RPMI8226 (cell line): ENCODE measurements at places on chromosomes 1 and 21.
A peak's percentile ranks its signal among the peaks of the same experiment; 100 is the strongest.

DNA sequence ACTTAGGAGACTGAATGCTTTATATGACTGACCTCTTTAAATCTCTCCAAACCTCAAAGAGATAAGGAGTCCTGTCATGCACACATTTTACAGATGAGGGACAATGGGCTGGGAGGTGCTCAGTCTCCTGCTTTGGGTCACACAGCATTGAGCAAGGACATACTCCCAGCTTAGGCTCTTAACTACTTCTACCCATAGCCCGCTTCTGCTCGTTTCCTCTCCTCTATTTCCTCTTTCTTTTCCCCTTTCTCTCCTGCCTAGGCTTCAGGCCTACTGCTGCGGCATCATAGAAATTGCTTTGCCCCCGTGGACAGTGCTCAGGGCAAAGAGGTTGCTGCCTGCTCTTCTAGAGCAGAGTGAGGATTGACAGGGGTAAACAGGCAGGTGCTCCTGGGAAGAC lies 12.4 kb upstream of the ZNF691 start:
- no peak for DNase-seq

DNA sequence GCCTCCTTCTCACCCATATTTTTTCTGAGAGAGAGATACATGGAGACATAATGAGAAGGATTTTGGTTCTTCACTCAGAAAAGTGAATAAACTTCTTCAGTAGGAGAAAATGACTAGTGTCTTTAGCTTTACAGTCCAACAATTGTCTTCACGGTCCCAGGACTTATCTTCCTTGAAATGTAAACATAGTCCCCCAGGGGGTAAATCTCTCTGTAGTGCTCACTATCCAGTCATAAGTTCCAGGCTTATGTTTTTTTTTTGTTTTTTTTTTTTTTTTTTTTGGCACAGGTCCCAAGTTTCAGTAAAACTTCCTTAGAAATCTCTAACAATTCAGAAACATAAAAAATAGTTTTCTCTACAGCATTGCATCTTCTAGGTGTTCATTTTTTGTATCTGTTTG lies 890.2 kb upstream of the B3GALT2 start:
- no peak for DNase-seq

DNA sequence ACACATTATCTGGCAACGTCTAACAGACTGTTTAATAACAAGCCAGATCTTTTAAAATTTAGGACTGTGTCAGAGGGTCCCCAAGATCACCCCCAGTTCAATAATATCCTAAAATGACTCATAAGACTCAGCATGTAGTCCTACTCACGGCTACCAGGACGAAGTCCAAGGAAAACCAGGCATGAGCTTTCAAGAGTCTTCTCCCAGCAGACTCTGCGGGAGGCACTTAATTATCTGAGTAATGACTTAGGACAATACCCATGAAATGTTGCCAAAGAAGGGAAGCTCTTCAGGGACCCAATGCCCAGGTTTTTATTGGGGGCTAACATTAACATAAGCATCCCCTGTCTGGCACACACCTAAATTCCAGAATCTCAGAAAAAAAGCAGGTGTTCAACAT lies 7.0 kb downstream of the HFM1 start:
- no peak for DNase-seq

GRCh38 chr1:8844501-8845006 lies 27.1 kb upstream of the RERE start:
- DNase-seq: peak; percentile 58

DNA sequence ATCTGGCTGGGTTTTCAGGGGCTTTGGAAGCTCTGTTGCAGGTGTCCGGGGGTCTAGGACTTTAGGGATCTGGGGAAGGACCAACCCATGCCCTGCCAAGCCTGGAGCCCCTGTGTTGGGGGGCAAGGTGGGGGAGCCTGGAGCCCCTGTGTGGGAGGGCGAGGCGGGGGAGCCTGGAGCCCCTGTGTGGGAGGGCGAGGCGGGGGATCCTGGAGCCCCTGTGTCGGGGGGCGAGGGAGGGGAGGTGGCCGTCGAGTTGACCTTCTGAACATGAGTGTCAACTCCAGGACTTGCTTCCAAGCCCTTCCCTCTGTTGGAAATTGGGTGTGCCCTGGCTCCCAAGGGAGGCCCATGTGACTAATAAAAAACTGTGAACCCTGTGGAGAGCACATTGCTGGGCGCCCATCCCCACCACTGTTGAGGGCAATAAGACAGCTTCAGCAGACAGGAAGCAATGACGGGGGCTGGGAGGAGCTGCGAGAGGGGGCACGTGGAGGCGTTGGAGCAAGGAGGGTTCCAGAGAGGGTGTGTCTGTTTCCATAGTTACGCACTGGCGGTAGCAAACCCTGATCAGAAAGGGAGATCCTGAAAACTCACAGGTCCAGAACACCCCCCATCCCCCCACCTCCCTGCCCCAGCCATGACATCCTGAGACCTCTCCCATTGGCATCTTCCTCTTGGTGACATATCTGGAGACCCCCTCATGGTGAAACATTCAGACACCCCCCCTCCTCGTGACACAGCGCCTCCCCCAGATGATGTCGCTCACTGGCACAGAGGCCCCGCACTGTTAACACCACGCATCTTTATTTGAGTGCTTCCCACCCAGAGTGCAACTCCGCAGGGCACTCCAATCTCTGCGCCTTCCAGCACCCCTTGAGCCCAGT lies 8.4 kb downstream of the MYBPH start:
- DNase-seq: peak; percentile 24

GRCh38 chr1:9680091-9680490 lies 28.6 kb downstream of the PIK3CD start:
- no peak for DNase-seq

GRCh38 chr1:63316984-63317816 lies 5.2 kb upstream of the FOXD3 start:
- peak; percentile 84 for DNase-seq

- DNase-seq: peak; percentile 58
Observed at GRCh38 chr1:178644308-178645120, 80.5 kb upstream of the RALGPS2 start.

GRCh38 chr1:903305-903704 lies 20.4 kb upstream of the SAMD11 start:
- no peak for DNase-seq

- no peak for DNase-seq
Observed at GRCh38 chr1:234743791-234744611, 134.0 kb upstream of the IRF2BP2 start.

DNA sequence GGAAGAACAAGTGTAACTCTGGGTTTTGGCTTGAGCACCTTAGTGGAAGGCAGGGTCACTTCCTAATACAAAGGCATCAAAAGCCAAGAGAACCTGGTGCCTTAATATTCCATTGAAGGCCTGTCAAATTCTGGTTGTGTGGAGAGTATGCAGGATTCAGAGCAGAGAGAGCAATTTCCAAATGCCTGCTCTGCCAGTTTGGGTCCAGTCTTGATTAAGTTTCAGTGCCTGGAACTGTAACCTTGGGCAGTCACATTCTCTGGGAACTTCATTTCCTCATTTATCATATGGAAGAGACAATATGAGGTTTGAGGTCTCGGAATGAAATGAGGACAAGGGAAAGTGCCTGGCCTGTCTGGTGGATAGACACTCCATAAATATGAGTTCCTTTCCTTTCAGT lies 198.0 kb upstream of the C8B start:
- no peak for DNase-seq
